ENCODE measurements at places on chromosomes 1 and 21.

DNA sequence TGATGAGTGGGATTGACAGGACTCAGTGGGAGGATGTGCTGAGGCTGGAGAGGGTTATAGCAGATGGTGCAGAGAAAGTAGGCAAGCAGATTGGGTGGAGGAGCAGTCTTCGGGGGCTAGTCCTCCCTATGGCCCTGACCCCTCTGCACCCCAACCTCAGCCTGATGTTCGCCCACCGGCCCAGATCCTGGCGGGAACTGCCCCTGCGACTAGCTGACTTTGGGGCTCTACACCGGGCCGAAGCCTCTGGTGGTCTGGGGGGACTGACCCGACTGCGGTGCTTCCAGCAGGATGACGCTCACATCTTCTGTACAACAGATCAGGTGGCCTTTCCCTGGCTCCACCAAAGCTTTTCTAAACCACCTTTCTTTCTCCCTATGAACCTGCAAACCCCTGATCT is 9.6 kb upstream of the ECM1 start:
- no peaks in the 10 kb centered on the region for H3K27me3 ChIP-seq
- H3K4me3 ChIP-seq = no peak overlapping the region
- peaks cover 27% of the 10 kb centered on the region for H3K36me3 ChIP-seq
- H3K4me1 ChIP-seq = no peaks in the 10 kb centered on the region
- no peak overlapping the region for H3K27ac ChIP-seq

GRCh38 chr1:156697481-156697880 is 7.9 kb downstream of the CRABP2 start:
- peaks cover 21% of the 10 kb centered on the region for H3K27me3 ChIP-seq
- peaks cover 24% of the 10 kb centered on the region for H3K4me1 ChIP-seq
- DNase-seq = no peak
- no peak overlapping the region for H3K4me3 ChIP-seq

DNA sequence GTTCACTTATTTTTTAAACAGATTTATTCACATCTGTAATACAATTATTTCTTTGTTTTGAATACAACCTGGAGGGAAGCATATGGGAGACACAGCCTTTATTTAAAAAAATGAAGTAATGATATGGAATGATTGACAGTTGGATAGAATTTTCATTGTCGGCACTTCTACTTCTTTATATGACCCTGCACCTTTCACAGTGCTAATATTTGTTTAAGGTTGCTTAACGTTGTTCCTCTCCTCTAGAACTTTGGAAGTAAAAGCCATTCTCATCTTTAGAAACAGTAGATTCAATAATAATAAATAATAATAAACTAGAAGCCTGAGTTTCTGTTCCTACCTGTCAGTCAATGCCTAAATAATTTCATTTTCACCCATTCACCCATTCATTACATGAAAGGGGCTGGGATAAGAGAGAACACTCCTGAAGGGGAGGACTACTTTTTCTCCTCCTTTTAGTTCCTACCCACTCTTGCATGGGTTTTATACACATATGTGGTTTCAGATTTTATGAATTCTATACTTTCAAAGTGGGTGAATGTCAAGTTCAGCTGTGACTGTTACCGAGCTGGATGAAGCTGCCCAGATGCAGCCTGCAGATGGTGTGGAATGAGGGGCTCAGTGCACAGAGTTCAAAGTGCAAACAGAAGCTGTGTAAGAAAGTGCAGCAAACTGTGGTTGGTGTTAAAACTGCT is 9.4 kb downstream of the RUNX1 start:
- H3K4me3 ChIP-seq = no peak overlapping the region
- H3K4me1 ChIP-seq = peaks cover 92% of the 10 kb centered on the region
- no peak overlapping the region for H3K27ac ChIP-seq
- peaks cover 11% of the 10 kb centered on the region for H3K27me3 ChIP-seq
- H3K36me3 ChIP-seq = peaks cover 15% of the 10 kb centered on the region

DNA sequence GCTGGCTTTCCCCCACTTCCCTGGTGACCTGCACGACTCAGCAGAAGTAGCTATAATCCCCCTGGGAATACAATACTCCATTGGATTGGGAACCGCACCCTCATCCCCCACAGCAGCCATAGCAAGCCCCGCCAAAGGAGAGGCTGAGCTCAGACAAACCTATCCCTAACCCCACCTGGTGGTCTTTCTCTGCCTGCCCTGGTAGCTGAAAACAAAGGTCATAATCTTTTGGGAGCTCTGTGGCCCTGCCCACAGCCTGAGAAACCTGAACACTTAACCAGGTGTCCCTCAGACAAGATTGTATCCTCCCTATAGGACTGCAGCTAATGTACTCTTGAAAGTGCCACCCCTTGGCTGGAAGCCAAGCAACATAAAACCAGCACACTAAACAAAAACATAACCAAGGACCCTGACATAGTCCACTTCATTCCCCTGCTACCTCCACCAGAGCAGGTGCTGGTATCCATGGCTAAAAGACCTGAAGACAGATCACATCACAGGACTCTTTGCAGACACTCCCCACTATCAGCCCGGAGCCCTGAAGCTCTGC is 71.6 kb upstream of the RUNX1 start:
- no peaks in the 10 kb centered on the region for H3K4me1 ChIP-seq
- DNase-seq = no peak
- no peaks in the 10 kb centered on the region for H3K36me3 ChIP-seq
- H3K27ac ChIP-seq = no peak overlapping the region
- no peak overlapping the region for H3K4me3 ChIP-seq

DNA sequence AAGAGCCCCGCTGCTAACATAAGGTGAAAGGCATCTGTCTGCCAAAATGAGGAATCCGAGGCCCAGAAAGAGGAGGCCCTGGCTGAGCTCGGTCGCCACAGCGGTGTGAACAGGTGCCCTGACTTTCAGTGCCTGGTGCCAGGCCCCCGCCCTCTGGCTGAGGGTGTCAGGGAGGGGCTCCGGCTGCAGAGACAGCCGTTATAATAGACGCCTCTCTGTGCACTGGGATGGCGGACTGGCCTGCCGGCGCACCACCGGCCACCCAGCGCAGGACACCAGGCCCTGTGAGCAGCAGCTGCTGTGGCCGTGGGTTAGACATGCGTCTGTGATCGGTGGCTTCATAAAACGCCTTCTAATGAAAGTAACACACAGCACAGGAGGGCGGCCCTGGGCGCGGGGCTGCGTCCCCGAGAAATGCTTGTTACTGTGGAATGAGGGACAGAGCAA is 51.4 kb upstream of the ACTRT2 start:
- no peak overlapping the region for H3K4me3 ChIP-seq
- H3K4me1 ChIP-seq = peaks cover 11% of the 10 kb centered on the region
- H3K27ac ChIP-seq = no peak overlapping the region
- no peak for DNase-seq
- H3K36me3 ChIP-seq = no peaks in the 10 kb centered on the region

GRCh38 chr1:188769181-188769580 is 1708.5 kb downstream of the BRINP3 start:
- H3K36me3 ChIP-seq = no peaks in the 10 kb centered on the region
- H3K4me3 ChIP-seq = no peak overlapping the region
- no peaks in the 10 kb centered on the region for H3K4me1 ChIP-seq
- H3K27me3 ChIP-seq = no peaks in the 10 kb centered on the region

- H3K36me3 ChIP-seq = no peaks in the 10 kb centered on the region
- H3K27me3 ChIP-seq = peaks cover 21% of the 10 kb centered on the region
- no peak for DNase-seq
- H3K4me3 ChIP-seq = no peak overlapping the region
- no peak overlapping the region for H3K27ac ChIP-seq
These were observed 28.1 kb upstream of the C1QA start for GRCh38 chr1:22608361-22608760.

DNA sequence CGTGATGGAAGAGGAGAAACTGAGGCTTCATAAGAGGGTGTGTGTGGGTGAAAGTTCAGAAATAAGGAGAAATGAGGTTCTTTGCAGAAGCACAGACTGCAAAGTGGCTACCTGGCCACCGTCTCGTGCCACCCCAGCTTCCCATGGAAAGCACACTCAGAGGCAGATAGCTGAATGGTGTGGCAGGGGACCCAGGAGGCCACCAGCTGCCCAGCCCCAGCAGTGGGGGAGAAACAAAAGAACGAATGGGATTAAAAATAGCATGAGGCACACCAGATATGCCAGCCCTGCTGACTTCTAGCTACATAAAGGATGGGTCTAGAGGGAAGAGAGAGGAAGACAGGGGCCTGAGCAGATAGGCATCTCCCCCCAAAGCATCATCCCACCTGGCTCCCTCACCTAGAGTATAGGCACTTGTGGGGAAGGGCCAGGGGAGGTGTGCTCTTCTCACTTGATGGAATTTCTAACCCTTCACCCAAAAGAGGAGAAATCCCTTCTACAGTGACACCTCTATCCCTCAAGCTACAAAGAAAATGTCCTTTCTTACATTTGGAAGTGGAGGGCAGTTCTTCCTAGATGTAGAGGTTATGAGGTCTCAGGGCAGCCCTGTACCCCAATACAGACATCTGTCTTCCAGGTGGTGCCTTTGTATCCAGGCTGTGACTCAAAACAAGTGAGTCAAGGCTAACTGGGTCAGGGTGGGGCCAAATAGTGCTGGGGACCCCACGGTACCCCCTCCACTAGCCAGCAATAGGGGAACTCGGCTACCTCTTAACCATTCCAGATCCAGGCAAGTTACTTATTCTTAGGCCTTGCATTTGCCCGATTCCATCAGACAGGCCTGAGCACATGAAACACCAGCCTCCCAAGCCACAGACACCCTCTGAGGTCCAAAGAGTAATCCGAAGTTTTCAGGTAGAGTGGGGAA is 3.5 kb downstream of the HDGF start:
- H3K36me3 ChIP-seq = peaks cover 62% of the 10 kb centered on the region
- peak overlapping the region; percentile 95 for H3K4me3 ChIP-seq
- H3K27me3 ChIP-seq = no peaks in the 10 kb centered on the region
- peaks cover 63% of the 10 kb centered on the region for H3K4me1 ChIP-seq
- peak overlapping the region; percentile 96 for H3K27ac ChIP-seq

Data from activated CD8-positive, alpha-beta T cell treated with anti-CD3 and anti-CD28 coated beads, Interleukin-2, amount 10 ng/mL, durations not matched to agents 7 days and 5 days (primary cell).